ENCODE measurements at places on chromosomes 1 and 21. TPM values are rescaled to one million over a fixed set of nuclear protein-coding genes. Genes with fewer than 3 reads are reported as not detected.

The C1QTNF12 gene
- total RNA-seq = 4.1 TPM

The ANKRD34A gene
- total RNA-seq = 0.20 TPM

The FAM163A gene
- total RNA-seq = not detected

The FAM72A gene
- total RNA-seq = 10.9 TPM

The HPDL gene
- 113 TPM for total RNA-seq

The KRTAP21-2 gene
- not detected for total RNA-seq

The TTF2 gene
- 29.5 TPM for total RNA-seq

The EPHA2 gene
- total RNA-seq = 331 TPM

The ARHGEF10L gene
- total RNA-seq = 56.1 TPM

The TMEM59 gene
- 193 TPM for total RNA-seq

The INPP5B gene
- 15.5 TPM for total RNA-seq

The DRAXIN gene
- not detected for total RNA-seq

The ZMYND12 gene
- total RNA-seq = 0.21 TPM

The PRKAB2 gene
- total RNA-seq = 3.5 TPM

The RNU1-2 gene
- total RNA-seq = under 0.01 TPM

The PCP4 gene
- total RNA-seq = not detected

The TTC3 gene
- 67.8 TPM for total RNA-seq

The PIK3CD gene
- 0.05 TPM for total RNA-seq

The ADGRL4 gene
- total RNA-seq = not detected

The CD1B gene
- total RNA-seq = not detected

The AMY2B gene
- total RNA-seq = 1.2 TPM

The DONSON gene
- total RNA-seq = 21.7 TPM

All from HT-29 (cell line).